ENCODE measurements at places on chromosomes 11 and 22. TPM values are rescaled to one million over a fixed set of nuclear protein-coding genes. Genes with fewer than 3 reads are reported as not detected.

DNA sequence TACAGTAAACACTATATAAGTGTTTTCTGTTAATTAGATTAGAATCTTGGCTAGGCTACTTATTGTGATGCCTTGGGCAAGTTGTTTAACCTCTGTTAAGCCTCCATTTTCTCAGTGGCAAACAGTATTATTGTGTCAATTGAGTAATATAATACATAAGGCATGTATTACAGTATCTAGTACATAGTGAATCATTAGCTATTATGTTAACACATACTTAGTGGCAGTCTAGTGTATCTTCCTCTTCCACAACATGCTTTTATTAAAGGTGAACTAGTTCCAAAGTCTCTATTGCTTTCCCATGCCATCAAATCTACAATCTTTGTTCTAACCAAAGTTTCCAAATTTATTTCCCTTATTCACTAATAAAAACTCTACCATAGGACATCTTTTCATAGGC, 200.9 kb downstream of the SOX6 start:
- no peak for DNase-seq

Gene RHBDD3
- polyA plus RNA-seq: 20.4 TPM

Gene RNF169
- polyA plus RNA-seq: 4.7 TPM

DNA sequence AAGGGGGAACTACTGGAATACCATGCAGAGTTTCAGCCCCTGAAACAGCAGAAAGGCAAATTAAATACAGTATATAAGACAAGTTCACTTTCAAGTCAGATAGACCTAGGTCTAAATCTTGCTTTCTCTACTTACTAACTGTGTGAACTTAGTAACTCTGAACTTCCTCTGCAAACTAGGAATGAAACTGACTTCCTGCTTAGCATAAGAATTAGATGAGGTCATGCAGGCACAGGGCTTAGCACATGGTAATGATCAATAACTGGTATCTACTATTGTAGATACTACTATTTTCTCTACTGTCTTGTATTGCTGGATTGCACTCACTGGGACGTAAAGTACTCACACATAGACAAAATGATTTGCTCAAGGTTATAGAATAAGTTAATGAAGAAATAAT, 51.5 kb upstream of the MTNR1B start:
- no peak for DNase-seq

- DNase-seq: no peak
Observed at GRCh38 chr11:62333768-62334167, 3.5 kb upstream of the ASRGL1 start.

DNA sequence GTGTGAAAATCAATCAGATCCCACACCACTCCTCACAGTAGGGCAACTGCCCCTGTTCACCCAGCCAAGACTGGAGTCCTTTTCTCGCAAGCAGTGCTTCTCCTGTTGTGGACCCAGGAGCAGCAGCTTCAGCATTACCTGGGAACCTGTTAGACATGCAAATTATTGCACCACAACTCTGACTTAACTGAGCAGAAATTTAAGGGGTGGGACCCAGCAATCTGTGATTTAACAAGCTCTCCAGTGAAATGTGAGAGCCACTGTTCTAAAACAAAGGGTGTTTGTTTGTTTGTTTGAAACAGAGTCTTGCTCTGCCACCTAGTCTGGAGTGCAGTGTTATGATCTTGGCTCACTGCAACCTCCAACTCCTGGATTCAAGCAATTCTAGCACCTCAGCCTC, 591.4 kb downstream of the SOX6 start:
- no peak for DNase-seq

Measured in brain (organoid and tissue), 16 donors.